ENCODE measurements at places on chromosomes 2 and 18.

DNA sequence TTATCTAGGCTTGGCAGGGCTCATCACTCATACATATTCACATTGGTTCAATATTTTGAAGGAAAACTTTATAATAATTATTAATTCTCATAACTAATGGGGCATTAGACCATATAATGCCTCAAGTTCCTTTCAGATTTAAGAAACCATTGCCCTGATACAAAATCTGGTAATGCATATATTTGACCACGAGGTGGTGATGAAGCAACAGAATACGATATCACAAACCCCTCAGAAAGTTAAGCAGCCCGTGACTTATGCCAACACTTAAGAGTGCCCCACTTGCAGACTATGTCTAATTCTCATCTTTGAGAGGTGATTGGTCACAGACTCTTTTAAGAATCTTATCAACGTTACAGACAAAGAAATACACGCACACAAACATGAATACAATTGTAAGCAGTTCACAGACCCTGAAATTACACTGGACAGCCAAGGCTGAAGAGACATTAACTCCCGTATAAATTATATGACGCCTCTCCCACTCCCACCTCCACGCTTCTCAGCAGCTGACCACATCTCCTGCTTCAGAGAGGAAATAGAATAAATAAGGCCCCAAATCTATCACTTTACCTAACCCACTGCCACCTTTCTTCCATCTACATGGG is 20.7 kb upstream of the DNAH6 start:
- peak; percentile 56 for DNase-seq

DNA sequence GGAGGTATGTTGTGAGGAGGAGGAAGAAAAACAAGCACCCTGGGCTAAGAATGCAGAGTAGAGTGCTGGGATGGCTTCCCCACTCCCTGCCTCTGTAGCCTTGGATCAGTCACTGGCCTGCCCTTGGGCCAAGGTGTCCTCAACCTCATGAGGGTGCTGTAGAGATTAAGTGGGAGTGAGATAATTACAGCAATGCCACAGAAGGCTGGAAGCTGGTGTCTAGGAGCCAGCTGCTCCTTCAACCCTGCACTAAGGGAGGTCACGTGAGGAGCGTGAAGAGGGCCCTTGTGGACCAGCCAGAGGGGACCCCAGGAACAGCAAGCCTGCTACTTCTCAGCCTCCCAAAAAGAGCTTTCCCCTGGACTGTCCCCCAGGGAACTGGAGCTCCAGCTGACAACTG is 95.2 kb downstream of the TTC32 start:
- no peak for DNase-seq

GRCh38 chr18:76382275-76382674 is 112.8 kb downstream of the ZNF516 start:
- no peak for DNase-seq

- no peak for DNase-seq
These were observed 69.9 kb downstream of the TRIP12 start for GRCh38 chr2:229851870-229852269.

DNA sequence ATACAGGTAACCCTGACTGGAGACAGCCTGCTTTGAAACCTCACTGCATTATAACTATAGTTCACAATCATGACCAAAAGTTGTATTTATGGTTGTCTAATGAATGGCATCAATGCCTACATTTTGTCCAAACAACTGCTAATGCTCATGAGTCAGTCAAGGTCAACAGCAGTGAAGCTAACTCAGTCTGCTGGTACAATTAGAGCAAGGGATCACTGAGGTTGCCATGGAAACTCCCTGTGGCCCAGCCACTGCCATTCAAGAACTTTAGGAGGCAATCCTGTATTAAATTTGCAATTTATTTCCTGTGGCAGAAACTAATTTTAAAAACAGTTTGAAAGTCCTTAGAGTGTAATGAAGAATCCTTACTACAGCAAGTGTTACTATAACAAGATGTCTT is 185.1 kb upstream of the SMAD7 start:
- no peak for DNase-seq

DNA sequence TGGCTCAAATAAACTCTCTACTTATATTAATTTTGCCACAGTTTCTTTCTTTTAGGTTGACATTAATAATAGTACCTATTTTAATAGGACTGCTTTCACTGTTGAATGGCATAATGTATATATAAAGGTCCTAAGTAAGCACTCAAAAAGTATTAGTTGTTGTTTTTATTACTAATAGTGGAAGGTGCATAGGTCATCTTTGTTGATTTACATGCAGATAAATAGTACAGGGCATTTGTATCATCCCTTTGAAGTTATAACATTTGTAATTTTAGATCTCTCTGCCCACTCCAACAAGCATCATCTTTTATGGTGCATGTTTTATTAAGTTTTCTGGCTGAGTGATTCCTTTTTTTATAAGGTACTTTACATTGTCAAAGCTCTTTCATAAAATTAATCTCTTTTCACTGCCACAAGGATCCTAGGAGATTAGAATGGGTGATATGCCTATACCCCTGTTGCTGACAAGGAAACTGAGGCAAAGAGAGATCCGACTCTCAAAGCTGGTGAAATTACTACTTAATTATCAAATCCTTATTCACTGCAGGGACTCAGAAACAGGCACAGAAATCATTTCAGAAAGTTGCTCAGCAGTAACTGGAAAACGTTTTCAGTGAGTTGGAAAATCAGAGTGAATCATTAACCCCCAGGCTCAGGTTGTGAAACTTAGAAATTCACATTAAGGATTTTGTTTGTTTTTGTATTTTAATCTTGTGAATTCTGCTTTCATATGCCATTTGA is 299.6 kb downstream of the AGPS start:
- DNase-seq, result no peak

DNA sequence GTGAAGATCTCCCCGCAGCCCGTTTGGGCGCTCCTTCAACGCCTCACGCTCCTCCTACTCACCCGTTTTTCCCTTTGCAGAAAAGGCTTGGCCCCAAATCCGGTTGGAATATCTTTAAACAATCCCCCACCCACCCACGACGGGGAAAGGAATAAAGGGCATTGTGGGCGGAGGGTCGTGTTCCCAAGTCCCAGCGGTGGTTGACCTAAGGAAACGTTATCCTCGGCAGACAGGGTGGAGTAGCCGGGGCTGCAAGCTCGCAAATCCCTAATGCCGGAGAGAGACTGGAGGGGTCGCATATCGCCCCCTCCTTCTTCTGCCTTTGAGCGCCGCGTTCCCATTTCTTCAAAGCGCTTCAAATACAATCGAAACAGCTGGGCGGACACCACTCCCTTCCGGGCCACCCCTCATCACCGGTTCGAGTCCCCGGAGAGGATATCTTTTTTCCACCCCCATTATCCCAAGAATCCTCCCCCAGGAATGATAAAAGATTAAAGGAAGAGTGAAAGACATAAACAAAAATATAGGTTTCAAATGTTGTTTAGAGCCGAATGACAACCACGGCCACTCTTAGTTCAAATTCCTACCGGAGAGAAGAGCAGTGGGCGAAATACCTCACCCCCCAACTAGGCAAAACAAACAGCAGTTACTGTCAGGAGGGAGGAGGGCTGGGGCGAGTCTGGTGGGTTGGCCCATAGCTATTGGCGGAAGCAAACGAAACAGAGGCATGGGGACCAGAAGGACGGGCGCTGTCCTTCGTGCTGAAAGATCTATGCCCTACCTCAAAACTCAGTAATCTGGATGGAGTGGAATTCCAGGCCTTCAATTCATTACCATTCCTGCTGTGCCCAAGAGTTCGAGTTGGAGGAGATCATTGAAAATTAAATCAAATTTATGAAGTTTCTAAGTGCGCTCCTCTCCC is 2.8 kb upstream of the GAD1 start:
- no peak for DNase-seq

- DNase-seq, result peak; percentile 31
These were observed 9.6 kb downstream of the SERPINB8 start for GRCh38 chr18:63979409-63979920.

- no peak for DNase-seq
These were observed 178.6 kb upstream of the ZNF804A start for GRCh38 chr2:184419744-184420143.

- no peak for DNase-seq
These were observed 216.8 kb upstream of the HNMT start for GRCh38 chr2:137747509-137747908.

GRCh38 chr2:57876313-57876712 is 170.3 kb upstream of the VRK2 start:
- DNase-seq, result no peak

- DNase-seq, result peak; percentile 78
These were observed 37.3 kb upstream of the BMP10 start for GRCh38 chr2:68908392-68908970.

GRCh38 chr2:26848336-26849055 is 564 bp downstream of the DPYSL5 start:
- DNase-seq, result peak; percentile 7

DNA sequence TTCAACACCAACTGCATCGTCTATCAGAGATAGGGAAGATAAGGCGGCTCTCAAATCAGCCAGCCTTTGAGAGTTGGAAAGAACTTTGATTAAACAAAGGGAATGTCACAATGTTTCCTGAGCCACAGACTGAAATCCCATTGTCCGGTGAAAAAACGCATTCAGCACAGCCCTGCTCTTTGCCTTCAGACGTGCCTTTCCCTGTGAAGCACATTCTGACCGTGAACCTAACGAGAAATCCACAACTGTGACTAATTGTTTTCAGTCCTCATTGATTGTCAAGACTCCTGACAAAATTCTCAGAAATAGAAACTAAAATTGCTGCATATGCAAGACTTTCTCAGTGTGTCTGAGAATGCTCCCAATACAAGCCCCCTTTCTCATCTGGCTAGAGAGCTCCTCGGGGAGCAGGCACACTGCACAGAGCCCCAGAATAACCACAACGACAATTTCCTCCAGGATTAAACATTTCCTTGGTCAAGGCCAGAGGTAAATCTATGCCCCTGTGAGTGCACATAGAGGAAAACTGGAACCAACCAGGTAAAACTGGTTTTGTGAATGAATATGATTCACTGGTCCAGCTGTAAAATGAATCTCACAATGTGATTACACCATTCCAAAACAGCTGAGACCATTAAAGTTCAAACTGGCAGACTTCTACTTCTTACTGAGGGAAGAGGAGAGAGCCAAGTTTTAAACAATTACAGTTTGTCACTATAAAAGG is 561.9 kb upstream of the ID2 start:
- no peak for DNase-seq

- no peak for DNase-seq
These were observed 262.5 kb downstream of the CDH20 start for GRCh38 chr18:61595615-61596251.

DNA sequence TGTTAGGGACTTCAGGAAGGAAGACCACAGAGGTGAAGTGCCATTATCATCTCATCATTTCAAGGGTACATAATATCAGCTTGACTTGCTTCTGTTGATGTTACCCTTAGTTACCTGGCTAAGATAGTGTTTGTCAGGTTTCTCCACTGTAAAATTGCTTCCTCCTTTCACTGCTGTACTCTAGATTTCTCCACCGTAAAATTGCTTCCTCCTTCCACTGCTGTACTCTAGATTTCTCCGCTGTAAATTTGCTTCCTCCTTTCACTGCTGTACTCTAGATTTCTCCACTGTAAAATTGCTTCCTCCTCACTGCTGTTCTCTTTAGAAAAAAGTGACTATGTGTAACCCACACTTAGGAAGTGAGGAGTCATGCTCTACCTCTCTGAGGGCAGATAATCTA is 1460.3 kb downstream of the SUCLG1 start:
- no peak for DNase-seq

DNA sequence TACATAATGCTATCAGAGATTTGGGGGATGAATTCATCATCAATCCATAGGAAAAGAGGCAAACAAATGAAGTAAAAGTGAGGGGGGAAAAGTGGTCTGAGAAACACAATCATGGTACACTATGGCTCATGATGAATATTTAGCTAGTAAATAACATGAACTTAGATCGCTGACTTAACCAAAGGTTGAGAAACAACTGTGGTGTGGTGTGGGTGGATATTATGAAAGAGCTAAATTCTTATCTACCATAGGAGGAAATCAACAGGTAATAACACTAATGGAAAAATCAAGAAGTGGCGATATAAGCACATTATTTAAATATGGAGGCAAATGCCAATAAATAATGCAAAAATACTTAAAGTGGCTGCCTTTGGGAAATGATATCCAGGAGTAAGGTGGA is 12.2 kb upstream of the TPRKB start:
- DNase-seq, result no peak

- DNase-seq, result no peak
These were observed 28.2 kb upstream of the AMMECR1L start for GRCh38 chr2:127913808-127914457.

GRCh38 chr2:213188533-213188867 is 37.1 kb upstream of the IKZF2 start:
- DNase-seq, result no peak

DNA sequence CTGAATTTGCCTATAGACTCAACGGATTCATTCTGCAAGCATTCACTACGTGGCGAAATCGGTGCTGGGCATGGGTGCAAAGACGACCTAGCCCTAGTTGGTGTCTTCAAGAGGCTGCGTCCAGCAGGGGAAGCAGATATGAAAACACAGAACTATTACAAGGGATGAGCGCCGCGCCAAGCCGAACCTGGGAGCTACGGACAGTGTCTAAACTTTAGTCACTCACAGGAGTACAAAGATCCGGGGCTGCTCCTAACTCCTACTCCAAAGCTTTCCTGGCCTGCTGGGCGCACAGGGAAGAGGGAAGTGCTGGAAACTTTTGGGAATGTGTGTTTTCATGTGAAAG is 732 bp upstream of the ANXA4 start:
- DNase-seq, result no peak

DNA sequence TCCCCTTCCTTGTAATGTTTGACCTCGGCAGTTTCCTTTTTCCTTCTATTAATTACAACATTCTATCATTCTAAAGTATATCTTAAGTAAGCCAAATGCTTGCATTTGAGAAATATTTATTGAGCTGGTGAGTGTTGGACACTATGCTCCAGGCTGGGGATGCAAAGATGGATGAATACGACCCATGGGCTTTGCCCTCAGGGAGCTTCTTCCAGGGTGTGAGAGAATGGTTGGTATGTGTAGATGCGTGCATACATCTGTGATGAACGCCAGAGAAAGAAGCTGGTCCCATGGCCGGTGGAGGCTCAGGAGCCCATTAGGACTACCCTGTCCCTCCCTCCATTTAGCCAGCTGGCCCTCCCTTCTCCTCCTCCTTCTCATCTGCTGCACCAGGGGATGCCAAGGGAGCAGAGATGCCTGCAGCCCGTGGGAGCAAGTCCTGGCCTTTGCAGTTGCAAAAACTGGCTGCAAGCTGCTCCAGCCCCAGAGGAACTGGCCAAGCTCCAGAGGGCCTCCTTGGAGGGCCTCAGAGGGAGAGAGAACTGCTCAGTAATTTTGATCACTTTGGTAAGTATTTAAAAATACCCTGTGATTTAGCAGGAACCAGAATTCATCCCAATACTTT is 65.7 kb upstream of the FOSL2 start:
- DNase-seq, result no peak

GRCh38 chr2:18752022-18752493 is 162.7 kb upstream of the NT5C1B start:
- DNase-seq, result no peak

GRCh38 chr18:80172056-80172455 is 63.0 kb downstream of the ADNP2 start:
- no peak for DNase-seq

DNA sequence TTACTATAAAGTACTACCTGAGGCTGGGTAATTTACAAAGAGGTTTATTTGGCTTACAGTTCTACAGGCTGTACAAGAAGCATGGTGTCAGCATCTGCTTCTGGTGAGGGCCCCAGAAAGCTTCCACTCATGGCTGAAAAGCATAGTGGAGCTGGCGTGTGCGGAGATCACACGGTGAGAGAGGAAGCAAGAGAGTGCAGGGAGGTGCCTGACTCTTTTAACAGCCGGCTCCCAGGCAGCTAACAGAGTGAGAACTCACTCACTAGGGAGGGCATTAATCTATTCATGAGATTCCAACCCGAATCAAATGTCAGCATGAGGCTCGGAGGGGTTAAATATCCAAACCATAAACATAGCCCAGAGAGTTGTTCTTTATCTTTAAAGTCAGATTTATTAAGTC is 117.3 kb downstream of the LDLRAD4 start:
- DNase-seq, result no peak
